ENCODE measurements at places on chromosomes 1 and 21.

DNA sequence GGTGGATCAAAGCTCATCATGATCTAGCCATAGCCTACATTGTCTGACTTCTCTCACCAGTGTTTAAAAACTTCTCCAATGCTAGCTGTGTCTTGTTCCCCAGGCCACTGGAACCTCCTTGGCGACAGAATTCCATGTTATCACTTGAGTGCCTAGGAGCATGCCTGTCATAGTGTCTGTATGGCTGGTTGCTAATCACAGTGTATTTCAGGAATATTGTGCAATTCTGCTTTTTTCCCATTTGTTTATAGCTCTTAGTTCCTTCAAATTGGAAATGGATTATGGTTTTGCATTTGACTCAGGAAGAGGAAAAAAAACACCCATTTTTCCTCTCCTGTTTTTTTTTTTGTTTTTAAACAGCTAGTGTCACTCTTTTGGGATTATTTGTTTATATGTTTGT lies 25.5 kb downstream of the ROR1 start:
- DNase-seq, result no peak

GRCh38 chr1:207747627-207748492 lies 4.0 kb upstream of the CD46 start:
- DNase-seq, result no peak

- DNase-seq, result no peak
Measured at GRCh38 chr1:235357485-235358373, 9.5 kb upstream of the TBCE start.

DNA sequence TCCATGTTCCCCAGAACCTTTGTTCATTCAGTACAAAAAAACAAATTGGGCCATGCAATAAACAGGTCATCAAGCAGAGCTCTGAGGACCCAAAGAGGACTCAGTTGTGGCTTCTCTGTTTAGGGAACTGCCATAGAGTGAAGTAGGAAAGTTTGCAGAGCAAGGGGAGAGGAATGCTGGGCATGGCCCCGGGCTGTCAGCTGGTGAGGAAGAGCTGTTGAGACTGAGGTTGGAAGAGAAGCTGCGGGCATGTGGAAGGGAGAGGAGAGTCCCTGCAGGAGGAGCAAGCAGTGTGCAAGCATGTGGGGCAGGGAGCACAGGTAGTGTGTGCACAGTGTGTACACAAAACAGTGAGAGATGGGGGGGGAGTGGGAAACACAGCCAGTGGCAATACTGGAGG lies 71.8 kb downstream of the NTPCR start:
- no peak for DNase-seq

GRCh38 chr1:160338580-160338979 lies 4.5 kb downstream of the COPA start:
- no peak for DNase-seq

GRCh38 chr1:30049748-30050296 lies 673.6 kb downstream of the MATN1 start:
- no peak for DNase-seq

DNA sequence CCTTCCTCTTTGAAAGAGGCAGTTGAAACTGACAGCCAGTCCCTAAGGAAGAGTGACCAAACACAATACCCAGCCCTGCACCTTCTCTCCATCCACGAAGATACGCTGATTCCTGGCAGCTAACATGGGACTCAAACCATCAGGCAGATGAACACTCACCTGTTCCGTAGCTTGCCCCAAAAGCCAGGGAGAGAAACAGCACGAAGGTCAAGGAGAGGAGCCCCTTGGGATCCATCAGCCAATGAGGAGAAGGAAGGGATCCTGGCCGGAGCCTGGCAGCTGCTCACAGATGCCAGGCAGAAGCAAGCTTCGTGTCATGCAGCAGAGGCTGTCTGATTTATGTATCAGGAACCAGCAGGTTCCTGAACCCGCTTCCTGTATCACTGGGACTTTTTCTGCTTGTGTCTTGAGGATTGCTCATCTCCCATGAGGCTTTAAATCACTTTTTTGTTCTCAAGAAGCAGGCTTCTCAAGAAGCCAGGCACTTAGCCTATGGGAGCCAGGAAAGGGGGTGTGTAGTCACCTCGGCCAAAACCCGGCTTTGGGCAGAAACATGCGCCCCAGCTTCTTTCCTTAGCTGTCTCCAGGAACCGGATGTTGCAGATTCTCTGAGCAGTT lies at the start of gene SLAMF1:
TSS of gene SLAMF1 (minus strand) at position 334 of the 618 bp plus-strand sequence. CDS start at position 235, 99 bp downstream.
- no peak for DNase-seq

GRCh38 chr1:183942933-183943693 lies 94.4 kb downstream of the COLGALT2 start:
- no peak for DNase-seq

- DNase-seq, result no peak
Measured at GRCh38 chr1:98921817-98922216, 82.8 kb downstream of the PLPPR5 start.

- no peak for DNase-seq
Measured at GRCh38 chr1:85153149-85153891, 47.5 kb downstream of the SYDE2 start.

- DNase-seq, result no peak
Measured at GRCh38 chr1:112317140-112317539, 78.9 kb upstream of the CTTNBP2NL start.

DNA sequence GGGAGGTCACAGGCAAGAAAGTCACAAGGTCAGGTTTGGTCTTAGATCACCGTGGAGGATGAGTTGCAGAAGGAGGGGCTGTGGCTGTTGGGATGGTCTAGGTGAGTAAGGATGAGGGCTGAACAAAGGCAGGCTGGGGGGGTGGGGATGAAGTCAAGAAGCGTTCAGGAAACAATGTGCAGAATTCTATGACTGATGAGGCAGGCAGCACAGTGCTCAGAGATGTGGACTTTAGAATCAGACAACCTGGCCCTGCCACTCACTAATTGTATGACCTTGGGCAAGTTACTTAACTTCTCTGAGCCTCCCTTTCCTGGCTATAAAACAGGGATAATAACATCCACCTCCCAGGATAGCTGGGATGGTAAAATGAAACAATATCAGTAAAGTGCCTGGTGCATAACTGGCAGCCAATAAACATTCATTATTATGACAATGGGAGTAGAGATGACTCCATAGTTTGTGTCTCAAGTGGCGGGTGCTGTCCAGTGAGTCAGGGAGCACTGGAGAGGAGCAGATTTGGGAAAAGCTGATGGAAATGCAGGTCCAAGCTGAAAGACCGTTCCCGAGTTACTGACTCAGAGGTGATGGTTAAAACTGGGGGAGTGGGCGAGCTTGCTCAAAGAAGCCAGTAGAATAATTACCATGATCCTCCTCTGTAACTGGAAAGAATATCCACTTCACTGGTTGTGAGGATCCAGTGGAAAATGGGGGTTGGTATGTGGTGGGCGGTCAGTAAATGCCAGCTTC lies 2.1 kb downstream of the TIE1 start:
- no peak for DNase-seq

DNA sequence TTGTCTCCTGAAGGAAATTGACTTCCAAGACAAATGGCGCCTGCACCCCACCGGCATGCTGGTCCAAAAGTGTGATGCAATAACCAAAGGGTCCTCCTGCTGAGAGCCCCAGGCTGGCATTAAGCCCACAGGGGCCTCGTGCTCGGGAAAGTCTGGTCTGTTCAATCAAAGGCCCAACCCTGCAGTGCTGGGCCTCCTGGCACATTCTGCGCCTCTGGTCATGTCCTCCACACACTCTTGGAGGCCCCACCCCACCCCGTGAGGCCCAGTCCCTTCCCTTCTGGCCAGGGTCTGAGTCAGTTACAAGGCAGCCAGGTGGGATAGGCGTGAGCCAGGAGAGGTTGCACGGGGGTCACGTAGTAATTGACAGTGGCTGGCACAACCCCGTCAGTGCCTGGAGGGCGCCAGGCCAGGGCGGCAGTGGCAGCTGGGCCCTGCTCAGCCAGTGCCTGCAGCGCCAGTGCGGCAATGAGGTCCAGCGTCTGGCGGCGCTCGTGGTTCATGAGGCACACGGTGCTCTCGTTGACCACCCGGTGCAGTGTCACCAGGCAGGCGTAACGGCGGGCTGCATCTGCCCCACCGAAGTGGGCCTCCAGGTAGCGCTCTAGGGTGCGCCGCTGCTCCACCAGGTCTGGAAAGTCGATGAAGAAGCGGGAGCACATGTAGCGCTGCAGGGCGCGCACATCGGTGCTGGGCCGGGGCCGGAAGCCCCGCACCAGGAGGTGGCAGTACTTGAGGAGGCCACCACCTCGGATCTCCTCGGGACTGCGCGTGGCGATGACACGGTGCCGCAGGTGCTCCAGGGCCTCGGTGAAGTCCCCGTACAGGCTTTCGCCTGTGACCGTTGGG lies 6.8 kb downstream of the TENT5B start:
- DNase-seq, result no peak

DNA sequence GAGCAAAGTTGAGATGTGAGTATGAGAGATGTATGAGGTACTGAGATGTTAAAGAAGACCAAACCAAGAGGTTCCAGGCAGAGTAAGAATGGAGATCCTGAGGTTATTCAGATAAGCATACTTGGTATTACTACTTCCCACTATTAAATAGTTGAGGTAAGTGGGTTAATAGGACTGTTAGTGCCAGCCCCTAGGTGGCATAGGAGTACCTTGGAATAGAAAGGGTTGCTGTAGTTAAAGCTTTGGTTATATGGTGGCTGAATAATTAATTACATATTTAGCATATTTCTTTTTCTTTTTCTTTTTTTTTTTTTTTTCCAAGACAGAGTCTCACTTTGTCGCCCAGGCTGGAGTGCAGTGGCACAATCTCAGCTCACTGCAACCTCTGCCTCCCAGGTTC lies 397.9 kb upstream of the TMPRSS15 start:
- DNase-seq, result no peak

All from stimulated activated CD8-positive, alpha-beta memory T cell treated with anti-CD3 and anti-CD28 coated beads, Interleukin-4, amount 100 ng/mL, for 24 hours (primary cell).